ENCODE measurements at places on chromosomes 16 and 17. TPM values are rescaled to one million over a fixed set of nuclear protein-coding genes. Genes with fewer than 3 reads are reported as not detected.

Gene GP1BA
- total RNA-seq: not detected

Gene PRSS33
- total RNA-seq: not detected

Gene MARVELD3
- total RNA-seq: not detected

GRCh38 chr16:11253995-11254912, 1.8 kb downstream of the SOCS1 start:
- DNase-seq: no peak

GRCh38 chr17:65966072-65966695, 225.7 kb downstream of the CEP112 start:
- DNase-seq: no peak

DNA sequence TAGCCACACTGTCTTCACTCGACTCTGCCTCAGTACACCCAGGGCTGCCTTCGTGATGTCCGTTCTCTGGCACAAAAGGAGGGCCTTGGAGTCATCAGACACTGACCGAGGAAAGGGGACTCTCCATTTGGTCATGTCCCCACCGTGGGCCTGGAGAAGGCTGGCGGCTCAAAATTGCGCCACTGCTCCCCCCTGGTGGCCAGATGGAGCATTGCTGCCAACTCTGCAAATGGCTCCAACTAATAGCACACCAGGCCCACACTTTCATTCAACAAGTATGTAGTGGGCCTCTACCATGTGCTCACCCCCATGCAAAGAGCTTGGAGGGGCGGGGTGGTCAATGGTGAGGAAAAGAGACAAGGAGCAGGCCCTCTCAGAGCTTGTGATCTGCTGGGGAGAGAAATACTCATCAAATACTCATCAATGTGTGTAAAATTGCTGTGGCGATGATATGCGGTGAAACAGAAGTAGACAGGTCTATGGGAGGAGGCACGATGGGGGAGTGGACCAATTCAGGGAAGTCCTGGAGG, 5.2 kb upstream of the GRIN2C start:
- DNase-seq: peak; percentile 81

DNA sequence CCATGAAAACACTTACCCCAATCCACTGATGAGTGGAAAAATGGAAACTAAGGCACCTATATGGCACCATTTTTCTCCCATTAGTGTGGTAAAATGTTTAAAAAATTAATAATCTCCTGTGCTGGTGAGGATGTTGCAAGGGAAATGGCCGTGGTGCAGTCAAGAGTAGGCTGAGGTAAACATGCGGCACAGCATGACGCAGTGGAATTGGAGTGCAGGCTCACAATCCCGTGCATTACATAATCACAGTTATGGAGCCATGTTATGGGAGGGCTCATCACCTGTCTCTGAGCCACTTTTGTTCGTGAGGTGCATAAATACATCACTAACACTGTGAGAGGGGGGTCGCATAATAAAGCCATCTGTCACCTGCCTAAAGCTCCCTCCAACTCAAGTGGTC, 164.4 kb upstream of the XYLT1 start:
- no peak for DNase-seq

GRCh38 chr16:67460168-67460567, 20.8 kb downstream of the ATP6V0D1 start:
- DNase-seq: no peak

Data from B cell (primary cell).